CD14-positive monocyte (primary cell): ENCODE measurements at places on chromosomes 5 and 9.

GRCh38 chr5:163916376-163916775, 411.0 kb downstream of the MAT2B start:
- DNase-seq = peak; percentile 93

- no peak for DNase-seq
Observed at GRCh38 chr9:116959809-116960208, 272.7 kb downstream of the TRIM32 start.

DNA sequence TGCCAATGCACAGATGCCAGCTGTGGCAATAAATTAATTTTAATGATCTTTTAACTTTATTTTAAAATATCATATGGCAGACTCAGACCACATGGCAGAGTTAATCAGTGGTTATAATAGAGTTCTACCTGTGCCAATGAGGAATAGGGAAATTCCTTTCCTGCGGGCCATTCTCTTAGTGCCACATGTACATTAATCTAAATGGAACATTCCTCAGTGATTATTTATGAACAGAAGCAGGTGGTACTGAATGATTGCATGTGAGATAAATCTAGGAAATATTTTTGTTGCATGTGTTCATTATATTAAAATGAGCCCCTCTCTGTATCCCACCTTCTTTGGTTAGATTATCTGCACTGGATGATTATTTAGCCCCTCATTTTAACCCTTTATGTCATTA, 102.3 kb downstream of the CCDC192 start:
- no peak for DNase-seq

DNA sequence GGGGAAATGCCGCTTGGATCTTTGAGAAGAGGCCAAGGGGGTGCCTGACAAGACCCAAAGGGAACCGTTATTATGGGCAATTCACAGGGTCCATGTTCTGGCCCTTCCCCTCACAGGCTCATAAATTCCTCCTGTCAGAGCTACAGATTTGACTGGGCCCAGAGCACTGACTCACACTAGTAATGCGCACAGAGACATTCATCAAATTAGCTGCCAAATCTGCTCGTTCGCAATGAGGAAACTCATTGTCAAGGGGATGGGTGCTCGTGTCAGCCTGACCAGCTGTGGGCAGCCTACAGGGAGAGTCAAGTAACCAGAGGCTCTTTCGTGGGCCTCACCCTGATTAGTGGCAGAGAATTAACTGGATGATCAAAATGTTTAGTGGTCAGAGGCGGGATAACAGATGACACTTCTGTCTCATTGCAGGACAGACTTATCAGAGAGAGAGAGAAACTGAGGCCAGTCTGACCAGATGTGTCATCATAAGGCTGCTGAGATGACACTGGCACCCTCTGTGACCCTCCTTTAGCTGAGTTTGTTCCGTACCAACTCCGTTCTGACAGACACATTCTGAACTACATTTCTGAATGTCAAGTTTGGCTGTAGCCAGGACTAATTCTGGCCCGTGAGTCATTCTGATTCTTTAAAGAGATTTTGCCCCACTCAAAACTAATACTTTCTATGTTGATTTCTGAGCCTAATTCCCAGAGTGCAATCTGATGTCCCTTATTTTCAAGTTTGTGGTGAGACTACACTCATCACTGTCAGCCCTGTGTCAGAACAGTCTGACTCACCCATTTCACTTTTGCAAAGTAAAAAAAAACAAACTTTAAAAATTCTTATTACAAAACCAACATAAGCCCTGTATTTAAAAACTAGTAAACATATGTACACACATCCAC, 377.1 kb downstream of the ACTL7B start:
- peak; percentile 24 for DNase-seq

DNA sequence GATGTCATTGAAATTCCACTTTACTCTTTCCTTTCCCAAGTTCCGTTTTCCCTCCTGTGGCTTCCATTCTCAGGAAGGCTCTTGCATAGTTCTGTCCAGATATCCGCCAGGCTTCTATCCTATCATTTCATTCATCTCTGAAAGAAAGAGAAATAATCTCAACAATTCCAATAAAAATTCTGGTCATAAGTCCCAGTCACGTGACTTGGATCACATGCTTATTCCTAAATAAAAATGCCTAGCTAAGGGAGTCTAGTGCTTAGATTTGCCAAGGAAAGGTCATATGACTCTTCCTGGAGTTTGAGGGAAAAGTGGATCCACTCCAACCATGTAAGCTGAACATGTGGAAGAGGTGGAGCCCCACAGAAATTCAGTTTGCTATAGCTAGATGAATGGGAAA, 146.0 kb upstream of the PPP1R2B start:
- no peak for DNase-seq

DNA sequence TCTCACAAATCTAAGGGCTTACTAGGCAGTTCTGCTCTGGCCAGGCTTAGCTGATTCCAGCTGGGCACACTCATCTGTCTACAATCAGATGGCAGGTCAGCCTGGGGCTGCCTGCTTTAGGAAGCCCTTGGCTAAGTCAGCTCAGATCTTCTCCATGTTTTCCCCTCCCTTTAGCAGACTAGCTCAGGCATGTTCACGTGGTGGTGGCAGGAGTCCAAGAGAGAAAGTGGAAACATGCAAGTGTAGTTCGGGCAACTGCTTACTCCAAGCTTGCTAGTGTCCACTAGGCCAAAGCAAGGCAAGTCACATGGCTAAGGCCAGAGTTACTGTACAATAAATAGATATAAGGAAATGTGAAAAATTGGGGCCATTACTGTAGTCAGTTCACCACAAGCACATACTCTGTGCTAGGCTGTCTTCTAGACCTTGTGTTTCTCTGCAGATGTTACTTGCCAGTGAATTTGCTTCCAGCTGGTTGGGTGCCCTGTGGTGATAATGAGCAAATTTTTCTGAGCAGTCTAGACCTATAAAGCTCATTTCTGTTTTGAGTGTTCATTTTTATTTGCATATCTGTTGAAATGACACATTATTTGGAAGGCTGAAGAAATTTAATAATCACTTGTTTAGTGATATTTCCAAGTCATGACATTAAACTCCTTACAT, 38.3 kb downstream of the RECK start:
- no peak for DNase-seq

DNA sequence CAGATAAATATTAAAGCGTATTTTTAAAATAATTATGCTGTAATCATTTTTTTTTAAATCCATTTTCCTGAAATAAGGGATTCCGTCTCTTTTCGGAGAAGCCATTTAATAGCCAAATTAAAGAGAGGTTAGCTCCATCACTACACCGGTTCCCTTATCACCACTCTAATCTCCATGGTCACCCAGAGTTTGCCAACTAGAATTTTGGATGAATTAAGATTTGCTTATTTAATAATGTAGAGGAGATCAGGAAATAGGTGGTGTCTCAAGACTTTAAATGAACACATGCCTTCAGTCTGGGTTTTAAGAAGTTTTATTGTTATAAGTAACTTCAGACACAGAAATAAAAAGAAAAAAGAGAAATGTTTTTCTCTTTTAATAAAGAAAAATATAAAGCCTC, 151.7 kb downstream of the TTC39B start:
- DNase-seq = no peak

DNA sequence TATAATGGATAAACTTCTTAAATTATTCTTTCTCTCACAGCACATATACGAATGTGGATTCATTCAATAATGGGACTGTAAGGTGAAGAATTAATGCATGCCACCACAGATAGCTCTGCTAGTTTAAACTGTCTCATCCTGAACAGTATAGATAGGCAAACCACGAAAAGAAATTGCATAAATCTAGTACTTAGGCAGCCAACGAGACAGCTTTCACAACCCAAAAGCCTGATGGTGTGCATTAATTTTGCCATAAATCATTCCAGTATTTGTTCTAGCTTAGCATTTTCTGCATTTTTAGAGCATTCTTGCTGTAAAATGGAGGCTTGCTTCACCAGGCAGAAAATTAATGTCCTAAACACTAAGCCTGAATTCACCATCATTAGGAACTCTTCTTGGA, 834.2 kb upstream of the DMAC1 start:
- no peak for DNase-seq

GRCh38 chr5:148427370-148428042, 43.7 kb downstream of the FBXO38 start:
- no peak for DNase-seq

- no peak for DNase-seq
Observed at GRCh38 chr5:82363524-82363923, 85.4 kb upstream of the RPS23 start.

DNA sequence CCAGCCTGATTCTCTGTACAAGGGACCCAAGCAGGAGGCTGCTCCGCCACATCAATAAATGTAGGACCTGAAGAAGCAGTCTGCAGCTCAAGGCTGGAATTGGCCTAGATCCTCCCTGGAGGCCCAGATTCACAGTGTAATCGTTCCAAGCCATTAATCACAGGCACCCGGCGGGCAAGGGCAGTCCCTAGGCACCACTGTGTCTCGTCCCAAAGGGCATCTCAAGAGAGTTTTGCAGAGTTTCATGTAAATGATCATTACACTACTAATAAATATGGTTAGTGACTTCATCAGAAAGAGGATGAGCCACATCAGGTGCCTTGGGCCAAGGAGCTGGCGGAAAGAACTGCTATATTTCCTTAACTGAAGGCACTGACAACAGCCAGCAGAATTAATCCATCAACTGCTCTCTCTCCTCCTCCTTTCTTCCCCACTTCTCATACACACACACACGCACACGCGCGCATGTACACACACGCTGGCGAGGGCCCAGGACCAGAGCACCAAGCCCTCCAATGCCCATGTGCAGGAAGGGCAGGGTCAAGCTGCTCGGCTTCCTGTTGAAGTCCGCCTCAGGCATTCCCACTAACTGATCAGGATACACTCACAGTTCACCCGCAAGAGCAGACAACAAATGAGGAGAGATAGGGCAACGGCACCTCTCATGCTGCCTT, 33.9 kb downstream of the GNAQ start:
- no peak for DNase-seq

GRCh38 chr9:27534131-27534530, 4.5 kb upstream of the MOB3B start:
- DNase-seq = no peak

DNA sequence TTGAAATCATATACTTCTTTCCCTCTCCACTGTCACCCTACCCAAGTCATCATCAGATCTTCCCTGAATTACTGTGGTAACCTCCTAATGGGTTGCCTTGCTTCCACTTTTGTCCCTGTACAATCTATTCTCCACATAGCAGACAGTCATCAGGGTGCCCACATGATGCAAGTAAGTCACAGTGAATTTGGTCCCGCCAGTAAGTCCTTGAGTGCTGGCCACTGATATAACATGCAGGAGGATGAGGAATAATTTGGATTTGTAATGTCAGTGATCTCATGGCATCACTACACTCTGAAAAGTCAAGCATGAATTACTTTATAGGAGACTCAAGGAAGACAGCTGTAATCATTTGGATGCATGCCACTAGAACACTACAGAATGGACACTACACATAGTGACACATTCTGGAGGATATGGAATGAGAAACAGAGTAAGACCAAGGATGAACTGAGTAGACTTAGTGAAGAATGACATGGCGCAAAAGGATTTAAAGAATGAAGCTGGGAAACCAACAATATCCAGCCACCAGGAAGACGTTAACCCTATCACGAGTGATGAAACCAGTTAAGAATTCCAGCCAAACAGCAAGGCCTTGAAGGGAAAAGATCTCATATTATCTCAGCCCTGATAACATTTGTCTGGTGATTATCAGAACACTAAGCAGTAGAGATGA, 28.6 kb downstream of the MARCHF3 start:
- no peak for DNase-seq

DNA sequence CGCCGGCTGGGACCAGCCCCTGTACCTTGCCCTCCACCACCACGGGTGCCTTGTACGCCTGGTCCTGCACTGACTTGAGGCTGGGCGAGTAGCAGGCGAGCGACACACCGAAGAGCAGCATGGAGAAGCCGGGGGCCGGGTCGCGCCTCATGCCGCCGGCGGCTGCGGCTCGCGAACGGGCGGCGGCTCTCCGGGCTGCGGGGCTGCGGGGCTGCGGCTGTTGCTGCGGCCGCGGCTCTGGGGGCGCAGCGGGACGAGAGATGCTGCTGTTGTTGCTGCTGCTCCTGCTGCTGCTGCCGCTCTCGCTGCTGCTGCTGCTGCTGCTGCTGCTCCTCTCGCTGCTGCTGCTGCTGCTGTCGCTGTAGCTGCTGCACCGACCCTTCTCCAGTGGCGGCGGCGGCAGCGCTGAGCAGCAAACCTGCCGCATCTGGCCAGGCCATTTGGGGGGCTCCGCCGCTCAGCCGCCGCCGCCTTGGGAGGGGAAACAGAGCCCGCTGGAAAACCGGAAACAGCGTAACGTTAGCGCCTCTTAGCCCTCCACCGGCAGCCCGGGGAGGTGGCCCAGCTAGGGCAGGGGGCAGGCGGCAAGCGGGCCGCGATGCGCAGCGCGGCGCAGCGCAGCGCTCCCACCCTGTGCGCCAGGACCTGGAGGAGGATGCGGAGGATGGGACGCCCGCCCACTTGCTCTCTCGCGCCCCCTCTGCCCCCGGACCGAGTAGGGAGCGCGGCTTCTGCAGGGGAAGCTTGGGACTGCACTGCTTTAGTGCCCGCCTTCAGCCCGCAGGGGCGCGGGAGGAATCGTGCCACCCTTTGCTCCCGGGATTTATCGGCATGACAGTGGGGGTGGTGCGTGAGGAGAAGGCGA, at the start of gene NRG2:
TSS of gene NRG2 (minus strand) at position 657 of the 865 bp plus-strand sequence.
- DNase-seq = peak; percentile 11

- no peak for DNase-seq
Observed at GRCh38 chr9:17251100-17251499, 116.3 kb downstream of the CNTLN start.

- DNase-seq = no peak
Observed at GRCh38 chr5:170144286-170145023, 38.8 kb downstream of the FOXI1 start.

DNA sequence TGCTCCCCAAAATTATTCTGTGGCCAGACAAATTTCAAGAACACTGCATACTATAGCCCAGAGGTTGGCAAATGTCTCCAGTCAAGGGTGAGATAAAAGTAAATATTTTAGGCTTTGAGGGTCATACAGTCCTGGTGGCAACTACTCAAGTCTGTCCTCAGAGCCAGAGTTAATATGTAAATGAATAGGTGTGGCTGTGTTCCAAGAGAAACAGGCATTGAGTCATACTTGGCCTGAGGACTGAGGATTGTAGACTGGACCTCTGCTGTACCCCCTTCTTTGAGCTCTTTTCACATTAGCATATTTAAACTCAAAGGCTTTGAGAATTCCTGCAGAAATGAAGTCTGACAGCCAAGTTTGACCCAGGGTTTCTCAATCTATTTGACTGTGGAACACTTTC, 129.2 kb upstream of the PTCH1 start:
- no peak for DNase-seq

- no peak for DNase-seq
Observed at GRCh38 chr5:108168915-108169314, 213.0 kb downstream of the FBXL17 start.

- no peak for DNase-seq
Observed at GRCh38 chr9:35476596-35476995, 13.3 kb upstream of the RUSC2 start.

- DNase-seq = no peak
Observed at GRCh38 chr9:137739371-137740309, 120.8 kb downstream of the EHMT1 start.

- DNase-seq = no peak
Observed at GRCh38 chr5:107378218-107378899, 292.4 kb downstream of the EFNA5 start.
